Dermis blood vessel endothelial cell (primary cell): ENCODE measurements at places on chromosomes 4 and X. TPM values are rescaled to one million over a fixed set of nuclear protein-coding genes. Genes with fewer than 3 reads are reported as not detected.

The CXCL11 gene
- 2.0 and 2.7 TPM in 2 replicates for total RNA-seq

GRCh38 chrX:11557120-11557519, 108.6 kb downstream of the ARHGAP6 start:
- no peak for DNase-seq

DNA sequence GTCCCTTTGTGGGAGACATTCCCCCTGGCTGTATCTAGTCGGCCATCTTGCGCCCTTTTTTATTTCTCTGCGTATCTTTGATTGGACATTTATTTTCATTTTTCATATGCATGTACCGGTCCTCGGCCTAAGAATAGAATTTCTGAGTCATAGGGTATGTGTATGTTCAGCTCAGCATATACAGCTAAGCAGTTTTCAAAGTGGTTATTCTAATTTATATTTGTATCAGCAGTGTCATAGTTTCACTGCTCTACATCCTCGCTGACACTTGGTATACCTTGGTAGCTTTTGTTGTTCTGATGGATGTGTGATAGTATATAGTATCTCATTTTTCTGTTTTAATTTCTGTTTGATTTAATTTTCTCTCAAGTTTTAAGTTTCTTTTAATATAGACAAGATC, 38.7 kb downstream of the BEX3 start:
- no peak for DNase-seq

- DNase-seq = no peak
Measured at GRCh38 chr4:83758285-83758684, 222.4 kb downstream of the GPAT3 start.

- no peak for DNase-seq
Measured at GRCh38 chr4:7879127-7879526, 60.5 kb downstream of the AFAP1 start.

GRCh38 chr4:93779228-93779627, 49.3 kb upstream of the ATOH1 start:
- DNase-seq = no peak

GRCh38 chr4:95524184-95524583, 24.6 kb downstream of the UNC5C start:
- DNase-seq = no peak

GRCh38 chrX:130523460-130524394, 121.9 kb downstream of the RBMX2 start:
- peak; percentile 3 for DNase-seq

DNA sequence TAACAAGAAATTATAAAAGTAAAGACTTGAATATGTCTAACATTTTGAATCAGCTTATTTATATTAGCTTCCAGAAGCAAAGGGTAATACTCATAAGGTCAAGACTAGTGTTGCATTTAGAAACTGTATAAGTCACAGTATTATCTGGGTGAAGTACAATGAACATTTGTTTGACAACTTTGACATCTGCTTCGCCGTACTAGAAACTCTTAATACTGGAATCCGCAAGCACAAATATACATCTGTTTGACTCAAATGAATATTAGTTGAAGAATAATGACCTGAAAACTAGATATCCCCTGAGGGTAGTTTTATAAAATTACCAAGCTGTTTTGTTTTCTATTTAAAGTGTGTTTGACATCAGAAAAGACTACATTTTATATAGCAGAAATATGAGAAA, 135.4 kb upstream of the ATOH1 start:
- DNase-seq = no peak

DNA sequence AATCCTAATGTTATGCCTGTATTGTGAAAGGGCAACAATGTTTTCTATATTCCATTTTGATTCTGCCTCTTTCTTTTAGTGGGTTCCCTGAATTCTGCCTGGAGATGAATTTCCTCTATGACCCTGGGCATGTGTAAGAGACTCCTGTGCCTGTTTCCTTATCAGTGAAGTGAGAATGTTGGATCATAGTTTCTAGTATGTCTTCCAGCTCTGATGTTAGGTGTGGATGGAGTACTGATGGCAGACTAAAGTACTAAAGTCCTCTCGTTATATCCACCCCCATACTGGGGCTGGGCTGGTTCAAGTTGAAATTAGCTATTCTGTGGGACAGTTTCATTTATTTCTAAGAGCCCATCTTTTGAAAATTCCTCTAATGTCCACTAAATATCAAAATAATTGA, 29.6 kb downstream of the PLAC1 start:
- no peak for DNase-seq

- DNase-seq = no peak
Measured at GRCh38 chr4:138112389-138112788, 129.8 kb downstream of the SLC7A11 start.

- peak; percentile 70 for DNase-seq
Measured at GRCh38 chrX:56726605-56727004, 2.4 kb upstream of the NBDY start.

The HTN1 gene
- total RNA-seq = not detected in 2 replicates

GRCh38 chr4:40269133-40269532, 66.0 kb upstream of the CHRNA9 start:
- DNase-seq = no peak

The ARHGEF38 gene
- under 0.01 and 0.05 TPM in 2 replicates for total RNA-seq

- no peak for DNase-seq
Measured at GRCh38 chr4:35525192-35525978, 718.9 kb downstream of the ARAP2 start.

DNA sequence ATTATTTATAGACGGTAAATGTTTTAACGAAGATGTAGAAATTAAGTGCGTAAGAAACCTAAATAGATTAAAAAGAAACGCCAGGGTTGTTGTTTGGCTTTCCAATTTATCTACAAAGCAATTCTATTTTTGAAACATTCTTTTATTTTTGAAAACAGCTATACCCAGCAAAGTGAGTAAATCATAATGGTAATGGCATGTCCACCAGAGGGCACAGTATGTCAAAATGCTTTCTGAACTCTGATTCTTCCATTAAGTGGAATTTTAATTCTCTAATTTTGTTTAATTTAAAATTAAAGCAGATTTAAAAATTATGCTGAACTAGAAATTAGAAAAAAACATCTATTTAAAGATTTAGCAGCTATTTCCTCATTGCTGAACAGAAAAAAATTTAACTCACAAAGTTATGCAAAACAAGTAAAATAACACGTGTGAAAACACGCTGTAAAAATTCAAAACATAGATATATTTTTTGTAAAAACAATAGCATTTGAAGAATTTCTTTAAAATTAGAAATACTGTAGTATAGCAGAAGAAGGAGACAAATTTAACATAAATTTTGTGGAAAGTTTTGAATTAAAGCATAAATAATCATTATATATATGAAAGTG, 26.5 kb downstream of the RASSF6 start:
- DNase-seq = peak; percentile 73

DNA sequence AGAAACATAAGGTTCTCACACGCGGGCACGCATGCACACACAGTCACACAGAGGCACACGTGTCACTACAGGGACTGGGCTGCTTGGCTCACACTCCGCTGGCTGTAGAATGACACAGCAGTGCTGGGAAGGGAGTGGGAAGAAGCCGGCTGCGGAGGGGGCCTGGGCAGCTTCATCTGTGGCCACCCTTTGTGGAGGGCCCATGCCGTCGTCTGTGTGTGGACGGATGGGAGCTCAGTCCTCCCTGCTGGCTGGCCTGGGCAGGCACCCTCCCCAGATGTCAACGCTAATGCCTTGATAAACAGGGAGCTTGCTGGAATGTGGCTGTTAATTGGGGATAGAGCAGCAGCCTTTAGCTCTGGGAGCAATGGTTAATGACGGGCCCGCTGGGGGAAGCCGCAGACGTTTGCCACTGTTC, 621.1 kb downstream of the BCOR start:
- DNase-seq = no peak

- no peak for DNase-seq
Measured at GRCh38 chr4:75031775-75032174, 98.9 kb downstream of the PARM1 start.
